ENCODE measurements at places on chromosomes 4 and X.

- DNase-seq = peak; percentile 85
Observed at GRCh38 chrX:31546126-31546525, 474.3 kb upstream of the FTHL17 start.

- DNase-seq = no peak
Observed at GRCh38 chr4:68074397-68074796, 55.3 kb downstream of the TMPRSS11F start.

DNA sequence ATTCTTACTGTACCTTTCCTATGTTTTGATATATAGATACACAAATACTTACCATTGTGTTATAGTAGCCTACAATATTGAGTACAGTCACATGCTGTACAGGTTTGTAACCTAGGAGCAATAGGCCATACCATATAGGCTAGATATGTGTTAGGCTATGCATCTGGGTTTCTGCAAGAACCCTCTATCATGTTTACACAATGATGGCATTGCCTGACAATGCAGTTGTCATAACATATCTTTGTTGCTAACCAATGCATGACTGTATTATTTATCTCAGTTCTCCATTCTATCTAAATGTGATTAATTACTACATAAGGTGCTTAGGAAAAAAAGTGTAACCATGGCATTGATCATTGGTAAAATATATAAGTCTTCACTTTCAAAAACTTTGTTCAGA lies 10.0 kb upstream of the SPCS3 start:
- DNase-seq = peak; percentile 31

- peak; percentile 29 for DNase-seq
Observed at GRCh38 chr4:76894537-76895255, 3.2 kb downstream of the SOWAHB start.

GRCh38 chrX:17443556-17443955 lies 68.6 kb downstream of the NHS start:
- DNase-seq = peak; percentile 57

GRCh38 chr4:81032771-81033684 lies 2.5 kb downstream of the BMP3 start:
- no peak for DNase-seq

- DNase-seq = peak; percentile 68
Observed at GRCh38 chr4:1746265-1746691, 25.0 kb downstream of the TACC3 start.

GRCh38 chr4:24809376-24809775 lies 14.0 kb downstream of the SOD3 start:
- DNase-seq = no peak

GRCh38 chrX:12891171-12891570 lies 15.2 kb upstream of the TLR8 start:
- DNase-seq = no peak

DNA sequence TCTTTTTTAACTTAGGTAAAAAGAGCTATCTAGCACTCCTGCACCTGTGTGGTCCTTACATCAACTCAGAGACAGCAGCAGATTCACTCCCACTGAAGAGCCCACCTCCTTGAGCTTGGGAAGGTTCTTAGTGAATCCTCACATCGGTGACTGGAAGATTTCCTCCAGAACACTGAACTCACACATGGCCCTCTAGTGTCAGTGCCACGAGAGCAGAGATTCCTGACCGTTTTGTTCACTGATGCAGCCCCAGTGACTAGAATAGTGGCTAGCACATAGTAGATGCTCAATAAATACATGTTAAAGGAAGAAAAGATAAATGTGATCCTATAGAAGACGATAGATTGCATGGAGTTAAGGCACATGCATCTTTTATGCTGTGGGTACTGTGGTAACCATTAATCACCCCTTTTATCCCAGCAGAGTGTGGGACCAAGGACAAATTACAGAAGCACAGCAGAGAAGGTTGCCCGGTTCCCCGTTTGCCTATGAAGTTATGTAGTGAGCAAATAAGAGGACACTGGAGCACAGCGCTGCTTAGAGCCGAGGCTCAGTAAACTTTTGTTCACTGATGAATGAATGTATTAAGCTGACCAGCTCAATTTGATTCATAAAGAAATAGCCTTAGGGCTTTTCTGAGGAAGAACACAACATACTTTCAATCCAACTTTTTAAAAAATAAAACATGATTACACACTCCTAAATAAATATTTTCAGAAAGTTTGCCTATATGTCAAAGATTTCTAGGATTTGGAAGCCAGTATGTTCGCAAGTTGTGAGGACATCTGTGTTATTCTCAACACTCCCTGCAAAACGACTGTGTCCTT lies 8.7 kb downstream of the GASK1B start:
- DNase-seq = no peak

Data from fibroblast of skin of scalp (primary cell).